Fibroblast of lung (primary cell): ENCODE measurements at places on chromosomes 2 and 18. TPM values are rescaled to one million over a fixed set of nuclear protein-coding genes. Genes with fewer than 3 reads are reported as not detected.
A peak's percentile ranks its signal among the peaks of the same experiment; 100 is the strongest.

- DNase-seq = no peak
- H3K4me1 ChIP-seq = peaks cover 3% of the 10 kb centered on the region
- no peaks in the 10 kb centered on the region for H3K27me3 ChIP-seq
- H3K27ac ChIP-seq = no peak overlapping the region
These were observed 36.2 kb upstream of the YES1 start for GRCh38 chr18:848062-848861.

GRCh38 chr18:13495961-13496360 is 230.4 kb downstream of the FAM210A start:
- H3K27me3 ChIP-seq = no peaks in the 10 kb centered on the region
- H3K4me3 ChIP-seq = no peak overlapping the region
- DNase-seq = no peak
- H3K27ac ChIP-seq = no peak overlapping the region
- no peaks in the 10 kb centered on the region for H3K36me3 ChIP-seq

GRCh38 chr2:172792711-172793110 is 57.1 kb downstream of the RAPGEF4 start:
- H3K27me3 ChIP-seq = no peaks in the 10 kb centered on the region
- DNase-seq = peak; percentile 17
- H3K36me3 ChIP-seq = no peaks in the 10 kb centered on the region
- no peak overlapping the region for H3K27ac ChIP-seq

GRCh38 chr2:45069684-45070083 is 60.4 kb upstream of the SIX2 start:
- H3K4me3 ChIP-seq = no peak overlapping the region
- H3K4me1 ChIP-seq = no peaks in the 10 kb centered on the region
- no peak overlapping the region for H3K27ac ChIP-seq
- H3K27me3 ChIP-seq = peaks cover 19% of the 10 kb centered on the region

GRCh38 chr2:67043781-67044478 is 353.2 kb upstream of the ETAA1 start:
- no peak overlapping the region for H3K4me3 ChIP-seq
- H3K27ac ChIP-seq = no peak overlapping the region
- H3K36me3 ChIP-seq = no peaks in the 10 kb centered on the region
- no peak for DNase-seq
- H3K27me3 ChIP-seq = no peaks in the 10 kb centered on the region

- DNase-seq = no peak
- no peaks in the 10 kb centered on the region for H3K36me3 ChIP-seq
- H3K4me1 ChIP-seq = peaks cover 4% of the 10 kb centered on the region
- H3K4me3 ChIP-seq = peak overlapping the region; percentile 68
- peaks cover 6% of the 10 kb centered on the region for H3K27me3 ChIP-seq
These were observed 678 bp upstream of the VAPA start for GRCh38 chr18:9913151-9913525.

GRCh38 chr2:231050018-231050901 is 6.4 kb upstream of the PSMD1 start:
- no peak for DNase-seq
- no peaks in the 10 kb centered on the region for H3K36me3 ChIP-seq
- H3K27ac ChIP-seq = no peak overlapping the region

- H3K4me3 ChIP-seq = no peak overlapping the region
- H3K4me1 ChIP-seq = no peaks in the 10 kb centered on the region
- H3K36me3 ChIP-seq = no peaks in the 10 kb centered on the region
- H3K27ac ChIP-seq = no peak overlapping the region
- no peak for DNase-seq
These were observed 56.3 kb upstream of the UPP2 start for GRCh38 chr2:158045362-158045761.

- no peaks in the 10 kb centered on the region for H3K4me1 ChIP-seq
- H3K36me3 ChIP-seq = no peaks in the 10 kb centered on the region
- no peaks in the 10 kb centered on the region for H3K27me3 ChIP-seq
These were observed 27.9 kb downstream of the ZAP70 start for GRCh38 chr2:97741251-97741650.

- no peak overlapping the region for H3K27ac ChIP-seq
- H3K36me3 ChIP-seq = no peaks in the 10 kb centered on the region
- H3K4me1 ChIP-seq = no peaks in the 10 kb centered on the region
- peaks cover 2% of the 10 kb centered on the region for H3K27me3 ChIP-seq
- no peak for DNase-seq
These were observed 69.3 kb downstream of the INPP5D start for GRCh38 chr2:233129351-233129978.

DNA sequence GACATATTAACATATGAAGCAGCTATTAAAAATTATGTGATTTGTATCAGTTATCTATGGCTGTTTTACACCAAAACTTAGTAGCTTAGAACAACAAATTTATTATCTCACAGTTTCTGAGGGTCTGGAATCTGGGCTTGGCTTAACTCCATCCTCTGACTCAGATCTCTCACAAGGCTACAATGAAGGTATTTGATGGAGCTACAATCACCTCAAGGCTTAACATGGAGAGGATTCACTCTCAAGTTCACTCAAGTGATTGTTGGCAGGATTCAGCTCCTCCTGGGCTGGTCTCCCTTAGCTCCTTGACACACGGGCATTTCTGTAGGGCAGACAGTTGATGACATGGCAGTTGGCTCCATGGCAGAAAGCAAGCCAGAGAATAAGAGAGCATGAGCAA is 133.0 kb upstream of the SLC14A2 start:
- no peak overlapping the region for H3K4me3 ChIP-seq
- no peak overlapping the region for H3K27ac ChIP-seq
- DNase-seq = no peak

- no peaks in the 10 kb centered on the region for H3K4me1 ChIP-seq
- H3K4me3 ChIP-seq = no peak overlapping the region
- peak; percentile 9 for DNase-seq
- no peak overlapping the region for H3K27ac ChIP-seq
- H3K36me3 ChIP-seq = no peaks in the 10 kb centered on the region
These were observed 43.0 kb downstream of the RAD51AP2 start for GRCh38 chr2:17475286-17475685.

Gene CXCR1
- total RNA-seq = not detected in 2 replicates

Gene NPPC
- total RNA-seq = not detected in 2 replicates

Gene POTEJ
- not detected in 2 replicates for total RNA-seq

Gene CTNNA2
- total RNA-seq = not detected in 2 replicates

Gene CMPK2
- 0.26 and 0.33 TPM in 2 replicates for total RNA-seq

Gene MTCL1
- total RNA-seq = 38.0 and 56.0 TPM in 2 replicates
